Fibroblast of the conjunctiva (primary cell): ENCODE measurements at places on chromosomes 13 and 19.

DNA sequence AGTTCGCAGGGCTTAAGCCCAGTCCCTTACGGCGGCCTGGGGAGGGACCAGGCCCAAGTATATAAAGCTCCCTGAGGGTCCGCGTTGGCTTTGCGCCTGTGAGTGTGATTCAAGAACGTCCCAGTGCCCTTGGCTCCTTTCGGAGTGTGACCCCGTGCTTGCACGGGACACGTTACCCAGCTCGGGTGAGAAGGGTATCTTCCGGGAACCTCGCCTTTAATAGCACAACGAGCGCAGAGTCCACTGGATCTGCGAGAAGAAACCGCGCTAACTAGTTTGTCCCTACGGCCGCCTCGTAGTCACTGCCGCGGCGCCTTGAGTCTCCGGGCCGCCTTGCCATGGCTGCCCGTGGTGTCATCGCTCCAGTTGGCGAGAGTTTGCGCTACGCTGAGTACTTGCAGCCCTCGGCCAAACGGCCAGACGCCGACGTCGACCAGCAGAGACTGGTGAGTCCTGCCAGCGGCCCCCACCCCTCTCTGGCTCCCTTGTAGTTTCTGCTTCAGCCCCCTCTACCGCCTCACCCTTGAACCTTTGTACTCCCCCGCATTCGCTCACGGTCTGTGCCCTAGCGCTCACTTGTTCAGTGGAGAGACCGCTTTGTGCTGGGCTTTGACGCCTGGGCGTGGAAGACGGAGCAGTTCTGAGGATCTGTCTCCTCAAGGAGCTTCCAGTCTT, at the start of gene DNAJC15:
TSS of gene DNAJC15 (plus strand) at position 298 of the 675 bp plus-strand sequence. CDS start at position 339, 41 bp downstream.
- peak; percentile 66 for DNase-seq

GRCh38 chr13:109096101-109096500, 466.7 kb downstream of the MYO16 start:
- no peak for DNase-seq

- DNase-seq: no peak
Observed at GRCh38 chr19:6779206-6779605, 6.7 kb downstream of the VAV1 start.

GRCh38 chr13:36051082-36051481, 80.1 kb downstream of the DCLK1 start:
- DNase-seq: no peak

- no peak for DNase-seq
Observed at GRCh38 chr19:18839465-18840287, 7.9 kb downstream of the UPF1 start.

GRCh38 chr19:5394551-5395505, 54.2 kb upstream of the PTPRS start:
- no peak for DNase-seq

- DNase-seq: no peak
Observed at GRCh38 chr13:80083081-80083852, 257.7 kb downstream of the SPRY2 start.

GRCh38 chr13:29760544-29760943, 89.9 kb downstream of the UBL3 start:
- no peak for DNase-seq

DNA sequence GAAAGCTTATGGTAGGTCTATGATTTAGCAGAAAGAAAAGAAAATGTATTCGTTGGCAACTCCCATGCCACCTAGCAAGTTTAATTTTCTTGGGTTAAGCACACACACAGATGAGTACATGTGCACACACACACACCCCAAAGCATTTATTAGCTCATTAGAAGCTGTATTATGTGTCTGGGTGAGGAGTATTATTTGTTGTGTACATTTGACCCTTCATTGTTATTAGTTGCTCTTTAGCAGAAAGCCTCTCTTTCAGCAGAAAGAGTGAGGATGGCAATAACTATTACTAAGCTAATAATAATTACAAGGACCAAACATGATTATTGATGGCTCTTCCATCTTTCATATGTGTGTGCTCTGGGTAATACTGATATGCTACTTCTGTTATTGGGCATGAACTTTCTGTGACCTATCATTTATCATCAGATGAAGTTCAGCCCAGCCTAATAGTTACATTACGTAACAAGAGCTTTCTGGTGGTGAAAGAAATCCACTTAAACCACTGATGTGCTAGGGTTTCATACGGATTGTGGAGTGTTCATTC, 177.4 kb upstream of the OBI1 start:
- DNase-seq: no peak
